ENCODE measurements at places on chromosomes 7 and 10. TPM values are rescaled to one million over a fixed set of nuclear protein-coding genes. Genes with fewer than 3 reads are reported as not detected.

DNA sequence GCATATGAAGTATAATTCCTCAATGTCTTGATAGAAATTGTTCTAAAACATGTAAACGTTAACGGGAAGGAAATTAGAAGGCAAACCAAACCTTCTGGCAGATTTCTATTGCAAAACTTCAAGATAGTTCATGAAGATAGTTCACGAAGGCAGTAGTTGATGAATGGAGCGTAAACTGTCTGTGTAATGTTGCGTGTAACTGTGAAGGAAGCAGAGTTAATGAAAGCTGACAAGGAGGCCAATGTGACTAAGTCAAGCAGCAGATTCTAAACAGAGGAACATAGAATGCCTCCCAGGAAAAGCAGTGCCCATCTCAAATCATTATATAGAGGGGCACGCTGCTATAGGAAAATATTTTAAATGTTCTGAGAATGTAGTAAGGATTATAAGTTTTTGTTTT lies 659.7 kb upstream of the IGFBP3 start:
- no peak for DNase-seq

- no peak for DNase-seq
Observed at GRCh38 chr10:87700031-87700796, 40.5 kb downstream of the PAPSS2 start.

- DNase-seq, result no peak
Observed at GRCh38 chr7:34672430-34672829, 14.4 kb downstream of the NPSR1 start.

DNA sequence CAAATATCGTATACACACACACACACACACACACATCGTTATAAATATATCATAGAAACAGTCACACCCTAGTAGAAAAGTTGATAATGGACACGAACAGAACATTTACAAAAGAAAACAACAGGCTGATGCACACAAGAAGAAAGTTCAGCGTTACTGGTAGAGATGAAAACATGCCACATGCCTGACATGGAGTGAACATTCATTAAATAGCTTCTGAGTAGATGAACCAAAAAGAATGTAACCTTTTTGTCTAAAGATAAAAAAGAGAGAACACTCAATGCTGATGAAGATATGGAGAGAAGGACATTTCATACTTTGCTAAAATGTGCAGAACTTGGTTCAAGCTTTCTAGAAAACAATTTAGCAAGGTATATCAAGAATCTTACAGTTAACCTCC lies 173.4 kb upstream of the KLF14 start:
- no peak for DNase-seq

- no peak for DNase-seq
Observed at GRCh38 chr10:131890276-131891195, 10.3 kb upstream of the PPP2R2D start.

DNA sequence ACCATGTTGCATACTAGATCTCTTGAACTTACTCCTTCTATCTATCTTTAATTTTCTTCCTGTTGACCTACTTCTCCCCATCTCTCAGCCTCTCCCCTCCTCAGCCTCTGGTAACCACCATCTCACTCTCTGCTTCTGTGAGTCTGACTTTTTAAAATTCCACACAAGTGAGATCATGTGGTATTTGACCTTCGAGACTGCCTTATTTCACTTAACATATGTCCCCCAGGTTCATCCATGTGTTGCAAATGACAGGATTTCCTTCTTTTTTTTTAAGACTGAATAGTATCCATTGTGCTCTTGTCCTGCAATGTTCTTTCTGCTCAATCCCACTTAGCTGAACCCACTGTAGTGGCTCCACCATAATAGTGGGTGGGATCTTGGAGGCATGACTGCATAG lies 51.4 kb upstream of the DNAJC1 start:
- DNase-seq, result no peak

DNA sequence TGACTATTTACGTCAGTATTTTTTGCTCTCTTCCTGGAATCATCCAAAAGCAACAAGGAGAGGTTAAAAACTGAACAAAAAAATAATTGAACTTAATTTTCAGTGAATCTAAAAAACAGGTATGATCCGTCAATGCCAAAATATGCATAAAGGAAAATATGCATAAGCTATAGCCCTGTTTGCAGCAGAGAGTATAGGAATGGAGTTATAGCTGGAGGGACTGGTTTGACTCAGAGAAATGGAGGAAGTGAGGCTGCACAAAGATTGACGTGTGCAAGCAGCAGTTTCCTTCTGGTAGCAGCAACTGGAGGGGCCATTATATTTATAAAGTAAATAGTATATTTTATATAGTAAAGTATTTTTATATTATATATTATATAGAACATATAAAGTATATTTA lies 37.1 kb downstream of the GNG11 start:
- no peak for DNase-seq

GRCh38 chr7:3438352-3438751 lies 137.3 kb downstream of the SDK1 start:
- DNase-seq, result no peak

GRCh38 chr10:97080051-97080776 lies 105.5 kb downstream of the SLIT1 start:
- no peak for DNase-seq

GRCh38 chr7:29620556-29620930 lies 56.9 kb downstream of the PRR15 start:
- DNase-seq, result no peak

DNA sequence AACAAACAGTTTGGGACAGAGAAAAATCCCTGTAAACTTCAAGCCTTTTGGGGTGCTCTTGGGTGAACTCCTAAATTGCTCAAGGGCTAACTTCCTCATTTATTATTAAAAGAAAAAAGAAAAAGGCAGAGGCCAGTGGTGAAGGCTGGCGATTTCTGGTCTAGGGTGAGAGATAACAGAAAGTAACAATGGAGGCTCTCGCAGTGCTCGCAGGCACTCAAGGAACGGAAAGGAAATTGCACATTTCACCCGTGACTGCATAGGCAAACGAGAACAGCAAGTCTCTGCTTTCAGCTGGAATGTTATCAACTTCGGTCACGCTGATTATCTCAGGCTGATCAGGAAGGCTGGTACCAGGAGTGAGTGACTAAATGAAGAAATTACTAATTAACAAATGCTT lies 70.7 kb downstream of the PRKAG2 start:
- no peak for DNase-seq

- DNase-seq, result no peak
Observed at GRCh38 chr10:70987396-70988130, 99.2 kb upstream of the PCBD1 start.

The ADAMTS14 gene
- total RNA-seq, result 13.2 TPM

The UFSP1 gene
- 5.6 TPM for total RNA-seq

The FZD8 gene
- 0.22 TPM for total RNA-seq

The FLNC gene
- total RNA-seq, result 42.8 TPM

The CASD1 gene
- total RNA-seq, result 5.8 TPM

The UBTD1 gene
- 12.8 TPM for total RNA-seq

The JCAD gene
- total RNA-seq, result 17.5 TPM

The CCDC7 gene
- 4.0 TPM for total RNA-seq

The JAKMIP3 gene
- total RNA-seq, result 0.17 TPM

The HIPK2 gene
- total RNA-seq, result 49.5 TPM
